Fibroblast of villous mesenchyme (primary cell): ENCODE measurements at places on chromosomes 7 and 10.
A peak's percentile ranks its signal among the peaks of the same experiment; 100 is the strongest.

GRCh38 chr10:72097448-72098300 lies 9.3 kb upstream of the SPOCK2 start:
- peak; percentile 96 for DNase-seq

- peak; percentile 21 for DNase-seq
These were observed 446.5 kb downstream of the INHBA start for GRCh38 chr7:41256186-41256945.

- DNase-seq = no peak
These were observed 34.2 kb downstream of the TFPI2 start for GRCh38 chr7:93856323-93856722.

DNA sequence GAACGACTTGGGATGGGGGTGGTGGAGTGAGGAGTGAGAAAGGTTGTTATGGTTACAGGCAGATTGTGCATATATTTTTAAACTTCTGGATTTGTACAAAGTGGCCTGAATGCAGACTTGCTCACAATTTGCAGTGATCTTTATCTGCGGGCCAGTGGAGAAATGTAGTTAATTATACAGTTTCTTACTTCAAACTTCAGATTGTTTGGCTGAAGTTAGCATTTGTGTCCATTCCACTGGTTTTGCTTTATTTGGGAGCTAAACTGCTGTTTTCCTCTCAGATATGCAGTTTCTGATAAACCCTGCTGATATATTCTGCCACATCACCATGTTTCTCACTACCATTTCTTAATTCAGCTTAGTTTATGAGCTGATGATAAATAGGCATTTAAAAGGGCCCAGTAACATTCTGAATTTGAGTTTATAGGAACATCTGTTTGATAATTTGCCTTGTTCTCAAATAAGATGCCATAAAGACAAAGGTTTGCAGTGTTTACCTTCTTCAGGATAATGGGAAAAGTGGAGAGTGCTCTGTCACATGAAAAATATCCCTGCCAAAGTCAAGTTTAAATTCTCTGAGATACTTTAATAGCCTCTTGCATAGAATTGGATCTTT lies 170.1 kb downstream of the ST7 start:
- peak; percentile 88 for DNase-seq

DNA sequence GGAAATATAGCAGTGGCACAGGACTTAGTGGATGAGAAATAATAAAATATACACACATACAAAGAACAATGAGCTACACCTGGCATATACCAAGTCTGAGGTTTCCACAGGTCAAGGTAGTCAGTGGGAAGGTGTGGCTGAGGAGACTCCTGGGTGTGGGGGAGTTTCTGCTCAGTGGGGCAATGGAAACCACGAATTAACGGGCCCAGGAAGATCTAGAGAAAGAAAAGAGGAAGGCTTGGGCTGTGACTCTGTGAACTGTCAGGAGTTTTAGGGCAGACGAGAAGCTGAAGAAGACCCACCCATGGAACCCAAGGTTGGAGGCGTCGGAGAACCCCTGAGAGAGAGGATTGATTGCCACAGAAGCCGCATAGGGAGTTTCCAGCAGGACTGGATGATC lies 196.5 kb downstream of the HERPUD2 start:
- DNase-seq = no peak
